ENCODE measurements at places on chromosomes 7 and 10.

DNA sequence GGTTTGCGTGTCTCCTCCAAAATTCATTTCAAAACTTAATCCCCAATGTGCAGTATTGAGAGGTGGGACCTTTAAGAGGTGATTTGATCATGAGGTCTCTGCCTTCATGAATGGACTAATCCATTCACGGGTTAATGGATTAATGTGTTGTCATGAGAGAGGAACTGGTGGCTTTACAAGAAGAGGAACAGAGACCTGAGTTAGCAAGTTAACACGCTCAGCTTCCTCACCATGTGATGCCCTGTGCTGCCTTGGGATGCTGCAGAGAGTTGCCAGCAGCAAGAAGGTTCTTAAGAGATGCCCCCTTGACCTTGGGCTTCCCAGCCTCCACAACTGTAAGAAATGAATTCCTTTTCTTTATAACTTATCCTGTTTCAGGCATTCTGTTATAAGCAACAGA lies 3.7 kb upstream of the TCTN3 start:
- DNase-seq = no peak

- no peak for DNase-seq
Observed at GRCh38 chr10:89147256-89147655, 59.9 kb downstream of the CH25H start.

GRCh38 chr10:95451568-95452524 lies 109.3 kb downstream of the SORBS1 start:
- no peak for DNase-seq

GRCh38 chr10:130020651-130021382 lies 56.7 kb upstream of the EBF3 start:
- no peak for DNase-seq
